ENCODE measurements at places on chromosomes 5 and 9. TPM values are rescaled to one million over a fixed set of nuclear protein-coding genes. Genes with fewer than 3 reads are reported as not detected.

DNA sequence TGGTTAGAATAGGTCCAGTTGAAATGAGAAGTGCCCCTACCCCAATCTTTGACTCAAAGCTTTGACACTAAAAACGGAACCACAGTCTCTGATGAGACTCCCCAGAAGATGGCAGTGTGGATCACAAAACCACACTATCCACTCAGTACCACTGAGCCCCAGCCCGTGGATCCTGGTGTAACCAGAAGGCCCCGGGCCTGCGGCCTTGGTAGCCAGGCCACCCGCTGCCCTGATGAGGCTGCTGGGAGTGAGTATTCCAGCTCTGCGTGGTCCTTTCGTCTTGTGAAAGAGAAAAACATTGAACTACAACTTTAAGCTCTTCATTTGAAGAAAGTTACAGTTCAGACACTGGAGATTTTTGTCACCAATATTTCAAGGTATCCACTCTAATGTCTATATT is 42.2 kb upstream of the FBP1 start:
- DNase-seq = peak; percentile 62

DNA sequence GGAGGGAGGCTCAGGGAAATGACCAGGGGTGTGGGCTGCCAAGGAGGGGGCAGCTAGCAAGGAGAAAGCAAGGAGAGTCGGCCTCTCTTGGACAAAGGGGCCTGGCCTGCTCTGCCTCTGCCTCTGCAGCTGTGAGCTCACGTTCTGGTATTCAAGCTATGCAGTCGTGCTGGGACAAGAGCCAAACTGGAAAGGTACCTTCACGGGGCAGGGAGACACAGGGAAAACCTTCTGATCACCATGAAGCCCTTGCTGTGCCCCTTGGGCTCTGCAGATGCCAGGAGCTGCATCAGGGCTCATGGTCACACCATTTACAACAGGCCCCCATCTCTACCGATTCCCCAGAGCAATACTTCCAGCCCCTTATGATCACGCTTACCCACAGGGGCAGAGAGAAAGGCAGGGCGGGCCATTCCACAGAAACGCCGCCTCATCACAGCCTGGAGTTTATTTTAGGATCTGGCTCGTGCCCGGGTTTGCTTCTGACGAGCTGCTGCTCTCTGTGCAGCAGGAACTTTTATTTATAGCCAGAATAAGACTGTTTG is 63.2 kb downstream of the PRRT1B start:
- DNase-seq = peak; percentile 68

DNA sequence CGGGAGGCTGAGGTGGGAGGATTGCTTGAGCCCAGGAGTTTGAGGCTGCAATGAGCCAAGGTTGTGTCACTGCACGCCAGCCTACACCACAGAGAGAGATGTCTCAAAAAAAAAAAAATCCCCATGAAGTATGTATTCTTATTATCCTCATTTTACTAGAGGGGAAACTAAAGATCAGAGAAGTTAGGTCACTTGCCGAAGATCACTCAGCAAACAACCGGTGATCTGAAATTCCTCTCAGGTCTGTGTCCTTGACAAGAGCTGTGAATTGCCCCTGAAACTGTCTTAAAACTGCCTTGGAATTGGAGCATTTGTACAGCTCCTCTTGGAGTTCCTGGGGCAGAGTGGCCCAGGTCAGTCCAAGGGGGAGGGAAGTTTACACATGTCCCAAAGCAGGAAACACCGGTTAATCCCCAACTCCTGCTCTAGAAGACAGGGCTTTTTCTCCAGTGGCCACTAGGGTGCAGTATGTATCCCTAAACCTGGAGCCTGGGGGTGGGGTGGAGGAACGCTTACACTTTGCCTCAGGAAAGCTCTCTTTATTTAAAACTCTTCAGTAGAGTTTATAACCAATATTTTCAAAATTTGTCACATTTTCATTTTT is 27.6 kb downstream of the AQP7 start:
- peak; percentile 47 for DNase-seq

The BSPRY gene
- not detected for polyA plus RNA-seq

DNA sequence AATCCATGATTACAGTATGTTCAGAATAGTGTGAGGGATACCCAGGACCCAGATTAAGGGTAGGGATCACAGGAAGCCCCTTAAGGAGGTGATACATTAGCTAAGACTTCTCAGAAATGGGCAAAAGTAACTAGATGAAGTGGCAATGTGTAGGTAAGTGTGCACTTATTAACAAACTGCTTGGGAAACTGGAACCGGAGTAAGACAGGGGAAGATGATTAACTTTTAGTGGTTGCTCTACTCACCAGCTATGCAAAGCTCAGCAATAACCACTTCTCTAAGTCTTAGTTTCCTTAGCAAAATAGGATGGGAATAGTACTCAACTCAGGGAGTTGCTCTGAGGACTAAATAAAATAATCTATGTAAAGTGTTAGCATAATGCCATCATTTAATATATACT is 182.2 kb downstream of the MCTP1 start:
- no peak for DNase-seq

The ARL14EPL gene
- 0.05 TPM for polyA plus RNA-seq

The IARS1 gene
- polyA plus RNA-seq = 206 TPM

- DNase-seq = no peak
Measured at GRCh38 chr9:129698254-129698757, 32.9 kb downstream of the PRRX2 start.

GRCh38 chr5:125064621-125065438 is 318.4 kb upstream of the ZNF608 start:
- no peak for DNase-seq

The SHOC1 gene
- polyA plus RNA-seq = 0.07 TPM

The ADGRD2 gene
- polyA plus RNA-seq = not detected

GRCh38 chr5:142779163-142779840 is 9.1 kb downstream of the ARHGAP26 start:
- no peak for DNase-seq

The GRXCR2 gene
- polyA plus RNA-seq = not detected

- no peak for DNase-seq
Measured at GRCh38 chr5:64693636-64694035, 3.3 kb downstream of the SHISAL2B start.

DNA sequence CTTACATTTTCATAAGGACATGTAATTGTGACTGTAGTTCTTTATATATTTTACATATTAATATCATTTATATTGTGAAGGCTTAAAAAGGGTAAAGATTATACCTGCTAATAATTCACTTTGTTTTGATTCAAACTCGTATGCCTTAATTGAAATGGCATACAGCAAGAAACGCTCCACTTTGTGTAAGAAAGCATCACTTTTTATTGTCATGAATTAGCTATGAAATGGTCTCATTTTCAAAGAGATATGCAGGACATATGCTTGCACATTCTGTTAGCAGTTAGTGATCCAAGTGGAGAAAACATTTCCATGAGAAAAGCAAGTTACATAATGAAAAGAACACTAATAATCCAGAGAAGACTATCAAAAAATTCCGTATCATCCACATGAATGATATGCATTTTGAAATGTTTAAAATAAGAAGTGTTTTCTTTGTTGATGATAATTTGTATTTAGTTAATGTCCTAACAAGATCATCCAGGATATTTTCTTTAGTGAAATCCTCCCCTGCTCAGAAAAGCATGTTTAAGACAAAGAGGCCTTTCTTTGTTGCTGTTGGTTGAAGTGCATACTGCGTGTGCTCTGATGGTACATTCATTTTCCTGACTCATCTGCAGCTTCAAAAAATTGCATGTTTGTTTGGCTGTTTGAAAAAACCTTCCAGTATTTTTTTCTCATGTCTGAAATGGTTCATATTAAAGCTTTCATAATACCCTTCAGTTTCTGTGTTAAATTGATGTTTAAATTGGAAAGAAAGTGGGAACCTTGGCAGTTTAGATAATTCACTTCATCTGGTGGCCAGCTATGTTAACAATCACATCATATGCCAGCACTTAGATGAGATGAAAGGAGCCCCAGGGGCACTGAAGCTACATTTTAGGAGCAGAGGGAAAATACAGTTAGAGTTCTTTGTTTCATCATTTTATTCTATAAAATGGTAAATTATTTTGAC is 242.2 kb downstream of the CSNK1G3 start:
- no peak for DNase-seq

DNA sequence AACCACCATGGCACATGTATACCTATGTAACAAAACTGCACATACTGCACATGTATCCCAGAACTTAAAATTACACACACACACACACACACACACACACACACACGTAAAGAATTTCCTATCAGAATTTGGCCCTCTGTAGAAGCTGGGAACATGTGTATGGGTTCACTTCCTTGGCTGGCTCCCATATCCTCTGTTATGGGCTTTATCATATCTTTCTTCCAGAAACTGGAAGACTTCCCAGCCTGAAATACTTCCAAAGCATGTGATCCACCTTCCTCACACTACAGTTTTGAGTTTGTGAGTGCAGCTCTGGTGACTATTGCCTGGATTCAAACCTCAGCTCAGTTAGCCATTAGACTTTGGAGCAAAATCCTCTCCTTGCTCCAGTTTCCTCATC is 78.6 kb upstream of the GDNF start:
- DNase-seq = no peak

The SUB1 gene
- polyA plus RNA-seq = 367 TPM

GRCh38 chr5:1771149-1772065 is 28.2 kb downstream of the MRPL36 start:
- DNase-seq = no peak

DNA sequence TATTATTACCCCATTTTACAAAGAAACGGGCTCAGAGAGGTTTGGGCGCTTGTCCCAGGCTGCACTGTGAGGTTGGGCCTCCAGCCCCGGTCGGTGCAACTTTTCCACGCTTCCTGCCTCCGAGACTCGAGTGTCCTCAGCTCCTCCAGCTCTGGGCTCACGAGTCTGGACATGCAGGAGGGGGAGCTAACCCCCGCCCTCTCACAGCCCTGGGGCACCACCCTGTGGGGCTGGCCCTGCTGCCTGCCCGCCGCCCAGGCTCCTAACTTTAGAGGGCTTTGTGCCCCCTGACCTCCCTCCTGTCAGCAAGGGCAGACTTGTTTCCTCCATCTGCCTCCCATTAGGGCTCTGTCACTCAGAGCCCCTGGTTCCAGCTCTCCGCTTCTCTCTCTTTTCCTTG is 4.3 kb upstream of the ASB6 start:
- DNase-seq = no peak

DNA sequence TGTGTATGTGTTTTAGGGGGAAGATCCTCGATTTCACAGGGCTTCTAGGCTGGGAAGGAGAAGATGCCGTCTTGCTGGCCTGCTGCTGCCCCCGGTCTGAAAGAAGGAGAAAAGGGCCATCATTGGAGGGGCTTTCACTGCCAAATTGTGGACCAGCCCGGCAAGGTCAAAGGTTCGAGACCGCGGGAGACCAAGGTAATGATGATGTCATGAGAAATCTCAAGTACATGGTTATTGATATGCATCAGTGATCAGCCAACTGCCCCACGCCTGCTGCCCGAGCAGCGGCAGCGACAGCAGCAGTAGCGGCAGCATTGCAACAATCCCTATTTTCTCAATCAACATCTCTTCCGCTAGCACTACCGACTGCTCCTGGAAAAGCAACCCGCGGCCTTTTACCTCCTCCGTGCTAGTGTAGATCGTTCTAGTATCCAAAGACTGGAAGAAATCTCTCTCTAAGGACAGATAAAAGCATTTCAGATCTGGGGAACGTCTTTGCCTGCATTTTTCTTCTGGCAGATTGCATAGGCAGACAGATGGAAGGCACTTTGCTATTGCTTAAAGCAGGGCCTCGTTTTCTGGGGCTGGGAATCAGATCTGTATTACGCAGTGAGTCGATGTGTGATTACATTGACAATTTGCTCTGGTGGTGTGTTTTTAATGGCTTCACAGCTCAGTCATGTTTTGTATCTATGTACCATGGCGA is 215.3 kb downstream of the MEF2C start:
- no peak for DNase-seq

The BARHL1 gene
- not detected for polyA plus RNA-seq

- peak; percentile 90 for DNase-seq
Measured at GRCh38 chr9:130689937-130690700, 3.5 kb upstream of the EXOSC2 start.

The SHISAL2B gene
- polyA plus RNA-seq = not detected

The GABRA1 gene
- not detected for polyA plus RNA-seq

DNA sequence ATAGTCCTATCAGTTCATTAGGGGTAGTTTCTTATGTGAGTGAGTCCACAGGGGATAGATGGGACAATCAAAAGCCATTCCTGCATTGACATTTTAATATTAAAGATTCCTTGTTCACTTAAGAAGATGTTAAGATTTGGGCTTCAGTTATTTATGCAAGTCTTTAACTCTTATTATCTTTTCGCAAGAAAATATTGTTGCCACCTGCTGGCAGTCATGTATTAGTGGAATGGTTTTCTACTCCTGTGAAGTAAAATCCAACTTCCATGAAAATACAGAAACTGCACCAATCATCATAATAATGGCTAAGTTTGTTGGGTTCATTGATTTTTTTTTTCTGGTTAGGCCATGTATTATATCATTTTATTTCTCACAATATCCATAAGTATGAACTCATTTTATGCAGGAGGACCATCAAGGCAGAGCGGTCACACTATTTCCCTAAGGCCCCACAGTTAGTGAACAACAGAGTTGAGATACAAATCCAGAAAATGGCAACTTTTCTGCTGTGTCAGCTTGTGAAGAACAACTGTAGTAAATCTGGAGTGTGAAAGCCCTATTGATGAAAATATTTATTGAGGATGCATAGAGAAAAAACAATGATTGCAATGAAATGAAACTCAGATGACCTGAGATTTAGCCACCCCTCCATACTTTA is 88.5 kb upstream of the TXNDC8 start:
- DNase-seq = no peak

GRCh38 chr5:78899922-78900362 is 85.2 kb downstream of the ARSB start:
- DNase-seq = no peak

DNA sequence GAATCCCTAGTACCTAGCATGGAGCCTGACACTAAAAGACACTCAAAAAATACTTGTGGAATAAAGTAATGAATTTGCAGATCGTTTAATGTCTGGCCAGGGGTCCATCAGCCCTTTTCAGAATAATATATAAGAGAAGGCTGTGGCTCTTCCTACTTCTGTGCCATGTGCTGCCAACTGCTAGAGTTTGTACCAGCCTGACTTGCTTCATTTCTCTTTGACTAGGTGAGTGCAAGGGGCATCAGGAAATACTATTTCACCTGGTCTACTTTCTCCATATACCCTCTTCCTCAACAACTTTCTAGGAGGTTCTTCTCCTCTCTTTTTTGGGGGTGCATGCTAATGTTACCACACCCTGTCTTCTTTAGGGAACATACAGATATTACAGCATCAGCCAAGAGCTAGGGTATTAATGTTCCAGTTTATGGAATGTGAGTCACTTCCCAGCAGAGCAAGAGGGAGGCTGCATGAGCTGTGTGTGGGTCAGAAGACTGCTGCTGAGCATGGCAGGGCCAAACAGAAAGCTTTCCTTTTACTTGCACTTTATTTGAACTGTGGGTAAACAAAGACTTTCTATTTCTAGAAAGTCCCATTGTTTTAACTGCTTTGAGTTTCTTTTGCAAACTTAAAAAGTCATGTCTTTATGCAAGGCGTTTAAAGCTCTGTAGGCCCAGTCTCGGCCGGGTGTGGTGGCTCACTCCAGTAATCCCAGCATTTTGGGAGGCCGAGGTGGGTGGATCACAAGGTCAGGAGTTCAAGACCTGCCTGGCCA is 158.9 kb downstream of the ADAMTSL1 start:
- DNase-seq = peak; percentile 58

GRCh38 chr5:105630803-105631202 is 2039.9 kb downstream of the EFNA5 start:
- no peak for DNase-seq

The CDC20B gene
- not detected for polyA plus RNA-seq
